ENCODE measurements at places on chromosomes 6 and 20.
A peak's percentile ranks its signal among the peaks of the same experiment; 100 is the strongest.

DNA sequence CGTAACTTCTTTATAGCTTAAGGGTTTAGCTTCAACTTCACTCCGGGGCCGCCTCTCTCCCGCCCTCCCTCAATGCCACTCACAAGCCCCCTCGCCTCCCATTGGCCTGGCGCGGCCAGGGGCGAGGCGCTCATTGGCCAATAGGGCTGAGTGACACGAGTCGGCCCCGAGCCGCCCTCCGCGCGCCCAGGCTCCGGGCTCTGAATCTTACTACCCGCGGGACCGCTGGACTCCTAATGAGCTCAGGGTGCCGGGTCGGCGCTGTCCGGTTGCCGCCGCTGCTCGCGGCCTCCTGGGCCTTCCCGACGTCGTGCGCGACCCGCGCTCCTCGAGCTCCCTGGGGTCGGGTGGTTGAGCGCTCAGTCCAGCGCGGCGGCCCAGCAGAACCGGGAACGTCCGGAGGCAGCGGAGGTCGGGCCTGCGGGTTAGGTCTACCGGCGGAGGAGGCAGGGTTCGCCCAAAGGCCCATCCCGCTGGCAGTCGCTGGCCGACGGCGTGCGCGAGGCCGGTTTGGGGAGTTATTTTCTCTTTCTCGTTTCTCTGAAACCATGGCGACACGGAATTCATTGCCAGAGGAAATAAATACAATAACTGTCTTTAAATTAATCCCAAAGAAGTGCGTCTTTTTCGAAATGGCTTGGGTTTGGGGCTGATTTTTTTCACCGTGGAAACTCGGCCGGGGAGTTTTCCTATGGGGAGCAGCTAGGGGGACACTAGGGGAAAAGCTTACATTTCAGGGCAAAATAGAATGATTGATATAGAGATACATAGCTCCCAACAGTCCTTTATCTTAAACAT is at the start of gene SIM1:
Gene SIM1 (minus strand): TSS at position 19 of the 798 bp plus-strand sequence. CDS start 1,453 bp downstream, outside the sequence.
- DNase-seq = peak; percentile 50

DNA sequence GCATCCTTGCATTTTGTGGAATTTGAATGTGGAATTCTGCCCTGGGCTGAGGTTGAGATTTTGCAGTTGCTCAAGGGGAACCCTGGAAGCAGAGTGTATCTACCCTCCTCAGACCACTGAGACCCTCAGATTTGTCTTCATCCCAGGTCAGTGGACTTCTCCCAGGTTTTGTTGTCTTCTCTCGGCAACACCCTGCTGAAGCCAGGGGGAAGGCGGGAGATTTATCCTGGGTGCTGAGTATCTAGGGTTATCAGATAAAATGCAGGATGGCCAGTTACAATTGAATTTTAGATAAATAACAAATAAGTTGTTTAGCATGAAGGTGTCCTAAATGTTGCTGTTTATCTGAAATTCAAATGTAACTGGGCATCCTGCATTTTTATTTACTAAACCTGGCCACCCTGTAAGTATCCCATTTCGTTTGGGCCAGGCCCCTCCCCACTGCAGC is 43.0 kb downstream of the FGD2 start:
- no peak for DNase-seq

DNA sequence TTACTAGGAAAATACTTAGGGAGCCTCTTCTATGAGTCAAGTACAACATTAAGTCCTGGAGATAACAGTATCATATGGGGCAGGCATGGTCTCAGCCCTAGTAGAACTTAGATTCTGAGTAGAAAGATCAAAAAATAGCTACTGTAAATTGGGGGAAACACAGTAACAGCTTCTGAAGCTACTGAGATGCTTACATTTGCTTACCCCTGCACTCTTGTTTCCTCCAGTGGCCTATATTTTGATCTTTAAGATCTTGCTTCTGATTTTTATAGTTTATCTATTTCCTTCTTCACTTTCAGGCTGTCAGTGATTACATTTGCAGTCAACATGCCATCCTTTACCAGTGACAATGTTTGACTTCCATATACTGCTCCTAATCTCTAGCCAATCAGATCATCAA is 35.3 kb downstream of the HIVEP2 start:
- no peak for DNase-seq

DNA sequence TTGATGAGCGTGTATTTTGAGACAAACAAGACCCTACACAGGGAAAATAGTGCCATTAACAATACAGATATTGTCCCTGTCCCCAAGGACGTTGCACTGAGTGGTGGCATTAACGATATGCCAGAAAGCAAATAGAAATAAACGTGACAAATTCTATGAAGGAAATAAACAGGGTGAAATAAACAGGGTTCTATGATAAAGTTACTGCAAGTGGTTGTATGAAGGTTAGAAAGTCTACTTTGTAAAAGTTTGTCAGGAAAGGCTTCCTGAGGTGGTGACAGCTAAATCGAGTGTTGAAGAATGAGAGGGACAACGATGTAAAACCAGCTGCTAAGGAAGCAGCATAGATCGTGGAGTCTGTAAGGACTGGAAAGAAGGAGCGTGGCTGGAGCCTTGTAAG is 380.2 kb downstream of the LAMA2 start:
- no peak for DNase-seq

DNA sequence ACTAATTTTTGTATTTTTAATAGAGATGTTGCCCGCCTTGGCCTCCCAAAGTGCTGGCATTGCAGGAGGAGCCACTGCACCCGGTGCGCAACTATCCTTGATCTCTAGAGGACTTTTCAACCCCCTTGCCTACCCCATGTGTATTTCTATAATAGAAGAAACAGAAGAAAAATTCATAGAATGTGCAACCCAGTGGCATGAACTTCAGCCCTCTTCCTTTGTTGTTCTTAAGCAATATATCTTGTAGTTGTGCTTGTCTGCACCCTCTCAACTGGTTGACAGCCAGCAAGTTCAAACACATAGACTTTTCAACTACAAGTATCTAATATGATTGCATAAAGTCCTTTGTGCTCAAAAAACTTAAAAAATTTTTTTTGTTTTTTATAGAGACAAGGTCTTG is 72.3 kb upstream of the NCOA3 start:
- DNase-seq = no peak
